ENCODE measurements at places on chromosomes 7 and 10.

DNA sequence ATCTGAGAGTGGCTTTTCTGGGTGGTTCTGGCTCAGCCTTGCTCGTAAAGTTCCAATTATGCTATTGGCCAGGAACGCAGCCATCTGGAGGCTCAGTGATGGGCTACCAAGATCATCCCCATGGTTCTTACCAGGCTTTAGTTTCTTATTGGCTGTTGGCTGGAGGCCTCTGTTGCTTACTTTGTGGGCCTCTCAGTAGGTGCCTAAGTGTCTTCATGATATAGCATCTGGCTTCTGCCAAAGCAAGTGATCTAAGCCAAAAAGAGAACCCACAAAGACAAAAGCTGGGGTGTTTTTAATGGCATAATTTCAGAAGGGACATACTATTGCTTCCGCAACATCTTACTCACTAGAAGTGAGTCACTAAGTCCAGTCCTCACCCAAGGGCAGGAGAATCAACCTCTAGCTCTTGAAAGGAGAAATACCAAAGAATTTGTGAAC lies 132.0 kb upstream of the MDFIC start:
- no peaks in the 10 kb centered on the region for H3K27me3 ChIP-seq
- H3K36me3 ChIP-seq = no peaks in the 10 kb centered on the region
- DNase-seq = no peak
- H3K4me1 ChIP-seq = no peaks in the 10 kb centered on the region

DNA sequence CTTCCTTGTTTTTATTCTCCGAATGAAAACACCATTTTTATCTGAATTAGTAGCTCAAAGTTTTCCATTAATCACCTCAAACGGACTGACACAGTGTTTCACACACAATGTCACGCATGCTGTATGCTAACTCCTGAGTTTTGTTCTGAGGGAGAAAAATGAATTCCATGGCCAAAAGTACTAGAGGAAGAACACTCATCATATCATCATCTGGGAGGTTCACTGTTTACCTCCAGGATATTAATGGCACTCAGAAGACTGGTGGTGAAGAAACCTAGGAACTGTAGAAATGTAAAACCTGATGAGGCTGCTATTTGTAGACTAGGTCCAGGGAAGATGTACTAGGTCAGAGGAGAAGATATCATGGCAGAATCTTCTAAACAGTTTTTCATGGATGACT lies 395.6 kb upstream of the ETV1 start:
- DNase-seq = no peak
- no peak overlapping the region for H3K4me3 ChIP-seq
- H3K27ac ChIP-seq = no peak overlapping the region
- no peaks in the 10 kb centered on the region for H3K27me3 ChIP-seq
- no peaks in the 10 kb centered on the region for H3K36me3 ChIP-seq
- H3K4me1 ChIP-seq = peaks cover 14% of the 10 kb centered on the region

GRCh38 chr7:143392875-143393266 lies 11.7 kb downstream of the ZYX start:
- peak overlapping the region; percentile 76 for H3K27ac ChIP-seq
- peaks cover 82% of the 10 kb centered on the region for H3K36me3 ChIP-seq

- no peaks in the 10 kb centered on the region for H3K27me3 ChIP-seq
- H3K36me3 ChIP-seq = peaks cover 25% of the 10 kb centered on the region
- peaks cover 50% of the 10 kb centered on the region for H3K4me1 ChIP-seq
Observed at GRCh38 chr7:6385110-6385781, 62.5 kb downstream of the DAGLB start.

- peaks cover 6% of the 10 kb centered on the region for H3K4me1 ChIP-seq
- H3K36me3 ChIP-seq = no peaks in the 10 kb centered on the region
- no peak overlapping the region for H3K4me3 ChIP-seq
Observed at GRCh38 chr7:69389216-69389615, 209.1 kb upstream of the AUTS2 start.

- no peak for DNase-seq
- no peaks in the 10 kb centered on the region for H3K36me3 ChIP-seq
- no peaks in the 10 kb centered on the region for H3K27me3 ChIP-seq
- no peak overlapping the region for H3K4me3 ChIP-seq
Observed at GRCh38 chr7:131364767-131365344, 37.2 kb downstream of the MKLN1 start.

DNA sequence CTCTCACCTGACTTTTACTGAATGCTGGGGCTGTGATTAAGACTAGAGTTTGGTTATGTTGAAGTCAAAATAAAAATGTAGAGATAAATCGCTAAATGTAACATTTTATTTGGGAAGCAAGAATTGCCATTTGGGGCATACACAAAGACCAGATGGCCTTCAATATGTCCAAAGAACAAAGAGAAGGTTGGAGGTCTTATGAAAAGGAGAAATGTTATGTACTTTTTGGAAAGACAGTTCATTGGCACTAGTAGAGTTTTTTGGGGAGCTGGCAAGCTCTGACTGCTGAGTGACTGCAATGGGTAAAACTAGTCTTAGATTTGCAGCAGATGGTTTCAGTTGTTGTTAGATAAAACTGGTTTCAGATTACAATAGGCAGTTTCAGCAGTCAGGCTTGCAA lies 35.6 kb upstream of the GALNT17 start:
- H3K27ac ChIP-seq = no peak overlapping the region
- H3K36me3 ChIP-seq = peaks cover 11% of the 10 kb centered on the region
- peaks cover 3% of the 10 kb centered on the region for H3K4me1 ChIP-seq
- no peaks in the 10 kb centered on the region for H3K27me3 ChIP-seq
- no peak for DNase-seq

Data from WTC11 (cell line).